ENCODE measurements at places on chromosomes 16 and 17.

- DNase-seq: no peak
Observed at GRCh38 chr17:50451943-50452629, 16.6 kb downstream of the CHAD start.

DNA sequence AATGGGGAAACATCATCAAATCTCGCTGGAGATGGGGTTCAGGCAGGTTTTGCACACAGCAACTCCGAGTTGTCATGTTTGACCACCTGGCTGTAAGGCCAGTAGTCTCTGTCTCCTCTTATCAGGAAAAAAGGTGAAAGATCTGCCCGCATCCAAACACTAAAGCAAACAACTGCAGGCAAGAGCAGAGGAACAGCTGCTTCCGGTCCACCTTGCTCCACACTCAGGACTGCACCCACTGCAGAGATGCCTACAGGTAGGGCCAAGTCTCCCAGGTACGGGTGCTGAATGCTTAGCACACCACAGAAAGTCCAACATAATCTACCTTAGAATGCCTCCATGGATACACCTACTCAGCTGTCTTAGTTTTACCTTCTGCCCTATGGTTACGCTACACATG lies 7.3 kb downstream of the TEX2 start:
- no peak for DNase-seq

DNA sequence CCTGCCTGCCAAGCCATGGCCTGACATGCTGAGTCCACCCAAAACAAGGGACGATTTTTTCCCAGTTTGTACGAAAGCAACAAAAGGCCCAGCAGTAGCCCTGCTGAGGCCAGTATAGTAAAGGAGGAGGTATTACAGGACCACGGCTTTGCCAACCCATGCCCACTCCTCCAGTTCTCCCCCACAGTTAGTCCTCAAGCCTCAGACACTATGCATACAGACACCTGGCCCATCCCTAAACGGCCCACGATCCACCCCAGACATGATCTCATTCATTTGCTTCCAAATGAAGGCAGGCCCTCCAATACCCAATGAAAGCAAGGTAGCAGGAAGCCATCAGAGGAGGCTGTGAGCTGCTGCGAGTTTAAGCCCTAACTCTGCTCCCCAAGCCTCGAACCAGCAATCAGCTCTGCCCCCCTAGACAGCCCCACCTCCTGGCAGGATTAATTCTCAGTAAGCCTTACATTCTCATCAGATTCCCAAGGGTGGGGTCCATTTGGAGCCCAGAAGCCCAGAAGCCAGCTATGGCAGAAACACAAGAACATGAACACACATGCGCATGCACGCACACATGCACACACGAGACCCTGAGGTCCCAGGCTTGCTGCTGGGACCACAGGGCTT lies 4.9 kb downstream of the HDAC5 start:
- no peak for DNase-seq

DNA sequence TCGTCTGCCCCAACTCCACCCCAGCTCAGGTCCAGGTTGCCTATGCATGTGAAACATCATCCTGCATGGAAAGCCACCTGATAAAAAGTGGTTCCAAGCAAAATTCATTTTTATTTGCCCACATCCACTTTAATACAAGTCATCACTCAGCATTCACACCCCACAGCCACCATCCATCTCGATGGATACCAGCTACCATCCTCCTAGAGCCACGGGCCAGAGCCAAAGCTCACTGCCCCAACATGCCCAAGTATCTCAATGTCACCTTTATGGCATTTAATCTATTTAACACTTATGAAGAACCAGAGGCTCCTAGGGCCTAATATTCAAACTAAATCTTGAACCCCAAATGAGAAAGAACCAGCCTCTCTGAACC lies 70.5 kb downstream of the COPRS start:
- no peak for DNase-seq

DNA sequence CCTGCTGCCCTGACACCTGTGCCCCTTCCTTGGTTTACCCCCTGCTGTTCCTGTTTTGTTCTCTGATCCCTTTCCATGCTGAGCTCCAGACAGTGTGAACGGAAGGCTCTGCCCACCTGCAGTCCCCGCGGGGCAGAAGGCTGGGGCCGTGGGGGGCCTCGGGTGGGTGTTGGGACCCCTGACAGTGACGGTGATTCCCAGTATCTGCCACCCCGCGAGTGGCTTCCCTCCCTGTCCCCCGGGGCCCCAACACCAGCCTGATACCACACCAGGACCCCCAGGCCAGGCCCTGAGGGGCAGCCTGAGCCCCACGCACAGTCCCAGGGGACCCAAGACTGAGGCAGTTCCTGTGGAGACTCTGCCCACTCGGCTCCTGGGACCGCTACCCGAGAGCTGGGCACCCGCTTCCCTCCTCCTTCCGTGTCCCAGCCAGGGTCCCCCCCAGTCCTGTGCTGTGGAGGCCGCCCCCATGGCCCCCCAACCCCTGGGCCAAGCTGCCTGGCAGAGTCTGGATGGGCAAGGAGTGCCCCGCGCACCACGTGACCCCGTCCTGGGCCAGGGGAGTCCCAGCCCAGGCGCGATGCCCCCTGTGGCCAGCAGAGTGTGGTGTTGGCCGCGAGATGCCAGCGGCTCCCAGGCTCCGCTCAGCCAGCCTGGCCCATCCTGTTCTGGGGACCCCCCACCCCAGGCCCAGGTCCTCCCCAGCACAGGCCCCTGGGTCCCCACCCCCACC lies 10.0 kb upstream of the C1QTNF8 start:
- DNase-seq: peak; percentile 75

- no peak for DNase-seq
Observed at GRCh38 chr17:61627658-61628057, 36.6 kb upstream of the NACA2 start.

GRCh38 chr16:88415713-88416323 lies 33.1 kb downstream of the ZNF469 start:
- DNase-seq: no peak

All from right hindlimb (tissue), 1 donor.